ENCODE measurements at places on chromosomes 3 and 15.

- no peak for DNase-seq
These were observed 28.6 kb downstream of the KCNAB1 start for GRCh38 chr3:156148946-156149381.

DNA sequence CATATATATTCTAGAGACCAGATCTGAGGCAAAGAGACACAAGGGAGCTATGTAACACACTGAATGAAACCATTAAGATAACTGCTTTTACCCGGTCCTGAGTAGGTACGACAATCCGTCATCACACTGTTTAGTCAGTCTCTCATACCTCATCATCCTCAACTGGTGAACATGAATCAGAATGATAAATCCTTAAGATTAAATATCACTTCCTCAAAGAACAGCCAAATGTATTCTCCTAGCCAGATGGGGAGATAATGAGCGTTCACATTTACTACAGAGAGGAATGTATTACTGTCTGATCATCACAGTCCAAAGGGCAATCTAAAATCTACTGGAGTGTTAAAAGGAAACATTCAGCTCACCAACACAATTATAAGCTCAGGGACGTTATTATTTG lies 319.4 kb upstream of the STAC start:
- no peak for DNase-seq

DNA sequence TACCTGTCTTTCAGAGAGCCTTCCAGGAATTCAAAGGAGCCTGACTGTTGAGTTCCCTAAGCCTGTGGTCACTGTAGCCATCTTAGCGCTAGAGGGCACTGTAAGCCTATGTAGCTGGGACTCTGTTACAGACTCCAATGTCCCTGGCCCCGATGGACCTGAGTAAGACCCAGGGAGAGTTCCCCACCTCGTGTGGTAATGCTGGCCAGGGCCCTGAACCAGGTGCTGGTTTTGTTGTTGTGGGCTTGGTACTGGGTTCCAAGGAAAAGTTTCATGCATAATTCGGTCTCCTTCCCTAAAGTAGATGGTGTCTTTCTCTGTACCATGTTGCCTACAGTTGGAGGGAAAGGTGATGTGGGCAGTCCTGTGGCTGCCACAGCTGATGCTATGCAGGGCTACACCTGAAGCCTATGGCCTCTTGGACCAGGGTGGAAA lies 32.4 kb downstream of the CDAN1 start:
- peak; percentile 71 for DNase-seq

DNA sequence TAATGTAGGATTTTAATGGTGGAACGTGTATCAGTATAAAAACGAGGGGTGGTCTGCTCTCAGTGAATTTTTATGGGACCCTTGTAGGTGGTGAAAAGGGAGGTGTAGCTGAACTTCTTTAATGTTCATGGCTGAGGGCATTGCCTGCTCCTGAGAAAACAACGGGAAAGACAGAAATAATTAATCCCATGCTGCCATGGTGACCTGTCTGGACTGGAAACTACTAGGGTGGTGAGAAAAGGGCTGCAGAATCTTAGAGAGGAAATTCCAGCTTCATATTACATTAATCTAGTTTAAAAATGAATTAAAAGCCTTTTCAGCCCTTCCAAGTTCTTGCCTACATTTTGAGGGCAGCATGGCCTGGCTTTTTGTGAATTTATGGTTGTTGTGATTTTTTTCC lies 47.6 kb downstream of the ZBTB38 start:
- no peak for DNase-seq

GRCh38 chr3:105375750-105376511 lies 9.2 kb downstream of the ALCAM start:
- no peak for DNase-seq

DNA sequence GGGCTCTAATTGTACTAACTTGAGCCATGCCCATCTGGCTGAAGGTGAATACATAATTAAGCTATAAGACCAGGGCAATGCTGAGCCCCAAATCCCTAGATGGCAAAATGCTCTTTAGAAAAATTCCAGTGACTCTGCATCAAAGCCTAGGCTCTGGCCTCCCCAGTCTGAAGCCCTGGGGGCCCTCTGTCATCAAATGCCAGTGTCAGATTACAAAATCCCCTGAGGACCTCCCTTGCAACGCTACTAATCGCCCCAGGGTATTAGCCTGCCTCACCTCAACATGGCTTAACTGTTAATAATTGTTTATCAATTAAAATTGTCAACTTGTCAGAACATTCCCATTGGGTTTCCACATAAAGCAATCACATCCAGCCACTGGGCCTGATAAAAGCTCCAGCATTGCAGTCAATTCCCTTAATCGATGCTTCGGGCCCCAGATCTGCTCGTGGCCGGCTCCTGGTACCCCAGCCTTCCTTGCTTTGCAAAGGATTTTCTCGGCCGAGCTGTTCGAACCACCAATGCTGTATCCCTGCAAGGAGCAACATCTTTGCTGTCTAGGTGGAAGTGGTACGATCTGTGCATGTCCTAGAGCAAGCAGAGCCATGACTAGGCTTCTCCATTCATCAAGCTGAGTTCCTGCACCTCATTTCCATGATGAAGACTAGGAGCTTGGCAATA lies 151.7 kb downstream of the MEGF11 start:
- no peak for DNase-seq

GRCh38 chr15:76140074-76140464 lies 80.3 kb downstream of the TMEM266 start:
- DNase-seq = no peak

DNA sequence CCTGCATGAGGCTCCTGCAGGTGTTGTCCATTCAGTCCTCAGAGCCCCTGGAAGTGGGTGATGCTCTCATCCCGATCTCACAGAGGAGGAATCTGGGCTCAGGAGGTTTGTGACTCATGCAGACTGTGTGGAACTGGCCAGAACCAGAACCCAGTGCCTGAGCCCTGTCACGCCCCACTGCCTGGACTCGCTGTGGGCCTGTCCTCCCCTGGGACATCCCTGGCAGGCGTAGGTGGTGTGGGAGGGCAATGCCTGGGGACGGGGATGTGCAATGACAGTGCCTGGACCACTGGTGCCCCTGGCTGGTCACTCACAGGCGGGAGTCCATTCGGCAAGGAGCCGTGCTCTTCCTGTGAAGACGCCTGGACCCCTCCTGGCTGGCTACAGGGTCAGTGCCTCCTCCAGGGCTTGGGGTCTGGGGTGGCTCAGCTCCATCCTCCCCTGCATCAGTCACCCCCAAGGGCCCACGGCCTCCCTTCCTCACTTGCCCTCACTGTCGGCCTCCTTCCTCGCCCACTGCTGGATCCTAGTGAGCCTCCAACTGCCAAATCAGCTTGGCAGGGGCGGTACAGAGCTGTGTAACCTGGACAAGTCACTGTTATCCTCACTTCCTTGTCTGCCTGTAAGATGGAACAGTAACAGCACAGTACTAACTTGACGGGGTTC lies 14.9 kb downstream of the PSTPIP1 start:
- no peak for DNase-seq

DNA sequence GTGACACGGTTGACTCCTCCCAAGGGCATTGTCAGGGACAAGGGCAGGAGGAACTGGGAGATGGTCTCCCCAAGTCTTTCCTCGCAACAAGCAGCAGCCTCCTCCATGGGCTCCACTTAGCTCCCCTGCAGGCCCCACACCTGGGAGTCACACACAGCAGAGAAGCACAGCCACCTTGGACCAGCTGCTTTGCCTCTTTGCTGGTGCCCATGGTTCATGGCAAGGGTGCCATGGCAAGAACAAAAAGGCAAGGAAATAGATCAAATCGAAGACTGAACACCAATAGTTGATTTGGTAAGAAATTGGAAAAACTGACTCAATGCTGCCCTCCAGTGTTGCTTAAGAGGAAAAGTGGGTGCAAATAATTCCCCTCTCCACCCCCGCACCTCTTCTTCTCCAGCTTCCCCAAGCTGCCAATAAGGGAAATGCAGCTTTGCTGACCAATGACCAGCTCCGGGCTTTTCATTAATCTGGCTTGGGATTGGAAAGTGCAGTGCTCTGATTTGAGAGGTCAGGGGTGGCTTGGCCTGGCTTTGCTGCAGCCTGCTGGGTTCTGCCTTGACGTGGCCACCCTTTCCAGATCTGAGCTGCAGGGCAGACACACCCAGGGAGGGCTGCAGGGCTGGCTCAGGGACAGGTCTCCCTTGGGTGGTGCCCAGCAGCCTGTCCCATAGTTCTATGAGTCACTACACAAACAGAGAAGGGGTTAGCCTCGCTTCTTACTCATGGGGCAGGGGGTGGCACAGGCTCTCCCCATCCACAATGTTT lies 162.0 kb downstream of the KLF13 start:
- peak; percentile 80 for DNase-seq

DNA sequence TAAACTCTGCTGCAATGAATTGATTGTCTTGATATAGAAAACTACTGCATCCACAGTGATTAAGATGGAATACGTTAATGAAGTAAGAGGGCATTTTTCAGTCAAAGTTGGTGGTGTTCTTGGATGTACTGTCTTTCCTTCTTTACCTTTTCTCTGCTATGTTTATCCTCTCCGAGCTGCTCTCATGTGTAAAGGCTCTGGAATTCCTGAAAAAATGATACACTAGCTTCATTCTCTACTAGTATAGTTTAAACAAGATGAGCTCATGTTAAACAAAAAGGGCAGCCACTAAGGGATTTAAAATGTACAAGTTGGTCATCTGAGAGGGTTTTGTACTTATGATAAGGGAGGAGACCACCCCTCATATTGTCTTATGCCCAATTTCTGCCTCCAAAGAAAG lies 504.6 kb upstream of the NECTIN3 start:
- DNase-seq = no peak

DNA sequence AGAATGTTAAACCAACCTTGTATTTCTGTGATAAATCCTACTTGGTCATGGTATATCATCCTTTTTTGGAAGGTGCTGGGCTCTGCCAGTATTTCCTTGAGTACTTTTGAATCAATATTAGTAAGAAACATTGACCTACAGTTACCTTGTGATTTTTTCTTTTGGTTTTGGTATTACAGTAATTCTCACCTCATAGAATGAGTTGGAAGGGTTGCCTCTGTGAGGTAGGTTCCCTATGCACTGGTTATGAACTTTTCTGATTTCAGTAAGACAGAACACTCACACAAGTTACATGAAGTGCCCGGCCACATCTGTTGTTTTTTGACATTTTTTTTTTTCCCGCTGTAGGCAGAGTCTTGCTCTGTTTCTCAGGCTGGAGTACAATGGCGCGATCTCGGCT lies 20.0 kb downstream of the PCCB start:
- DNase-seq = no peak

- DNase-seq = peak; percentile 3
These were observed 68.5 kb downstream of the BCHE start for GRCh38 chr3:165768680-165769079.

- peak; percentile 37 for DNase-seq
These were observed 3.3 kb downstream of the BNIP2 start for GRCh38 chr15:59685737-59686297.

GRCh38 chr15:27249760-27250109 lies 278.8 kb downstream of the GABRG3 start:
- no peak for DNase-seq

DNA sequence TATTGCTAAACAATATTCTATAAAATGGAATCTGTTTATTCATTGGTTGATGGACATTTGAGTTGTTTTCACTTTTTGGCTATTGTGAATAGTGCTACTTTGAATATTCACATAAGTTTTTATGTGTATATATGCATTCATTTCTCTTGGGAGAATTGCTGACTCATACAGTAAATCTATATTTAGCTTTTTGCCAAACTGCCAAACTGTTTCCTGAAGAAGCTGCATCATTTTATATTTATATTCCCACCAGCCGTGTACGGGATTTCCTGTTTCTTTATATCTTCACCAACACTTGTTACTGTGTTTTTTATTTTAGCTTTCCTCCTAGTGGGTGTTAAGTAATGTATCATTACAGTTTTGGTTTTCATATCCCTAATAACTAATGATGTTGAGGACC lies 12.5 kb upstream of the TCAIM start:
- no peak for DNase-seq

GRCh38 chr15:34651997-34652725 lies 68.7 kb upstream of the GOLGA8B start:
- no peak for DNase-seq

- DNase-seq = peak; percentile 41
These were observed 149.2 kb upstream of the CTNNB1 start for GRCh38 chr3:41050144-41050543.

DNA sequence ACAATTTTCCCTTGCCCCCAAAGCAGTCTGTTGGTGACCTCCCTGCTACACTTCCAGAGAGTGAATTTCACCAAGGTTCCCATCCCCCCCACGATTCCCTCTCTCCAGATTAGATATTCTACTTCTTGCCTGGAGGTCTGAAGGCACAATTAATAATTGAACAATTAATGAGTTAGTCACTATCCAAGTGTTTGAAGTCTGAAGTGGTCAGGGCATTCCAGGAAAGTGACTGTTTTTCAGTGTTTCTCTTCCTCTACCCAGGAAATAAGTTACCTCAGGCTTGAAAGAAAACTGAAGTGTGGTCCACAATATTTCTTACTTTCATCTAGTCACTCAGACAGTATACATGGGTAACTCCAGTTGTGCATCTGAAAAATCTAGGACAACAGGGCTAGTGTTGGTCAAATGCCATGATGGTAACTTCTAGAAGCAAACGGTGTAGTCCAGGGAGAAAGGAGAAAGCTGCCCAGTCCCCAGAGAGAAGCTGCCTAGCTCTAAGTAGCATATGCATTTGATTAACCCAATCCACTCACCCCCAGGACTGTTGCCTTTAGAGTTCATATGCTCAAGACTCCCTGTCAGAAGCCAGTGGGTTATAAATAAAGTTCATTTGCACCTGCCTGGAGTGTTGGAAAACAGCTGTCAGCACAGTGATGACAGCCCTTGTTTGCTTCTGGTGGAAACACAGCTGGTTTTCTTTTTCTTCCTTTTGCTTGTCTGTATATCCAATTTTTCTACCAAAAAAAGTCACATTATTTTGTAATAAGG lies 2.3 kb upstream of the TM4SF4 start:
- peak; percentile 95 for DNase-seq
